ENCODE measurements at places on chromosomes 13 and 19.

- no peak for DNase-seq
Observed at GRCh38 chr13:95499811-95500712, 52.5 kb upstream of the CLDN10 start.

DNA sequence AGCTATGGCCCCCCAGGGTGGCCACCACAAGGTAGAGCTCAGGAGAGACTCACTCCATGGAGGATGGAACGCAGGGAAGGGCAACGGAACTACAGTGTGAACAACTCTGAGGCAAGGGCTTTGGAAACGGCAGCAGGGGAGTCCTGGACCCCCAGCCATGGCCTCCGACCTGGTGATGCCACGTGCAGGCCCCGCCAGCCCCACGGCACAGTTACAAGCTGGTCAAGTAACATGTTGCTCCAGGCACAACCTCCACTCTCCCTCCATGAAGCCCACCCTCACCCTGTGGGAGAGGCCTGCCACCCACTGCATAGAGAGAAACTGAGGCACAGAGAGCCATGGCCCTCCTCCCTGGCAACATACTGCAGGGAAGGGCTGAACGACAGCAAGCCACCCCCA is 9.1 kb upstream of the CERS1 start:
- no peak for DNase-seq

- no peak for DNase-seq
Observed at GRCh38 chr13:109821103-109821502, 34.7 kb upstream of the IRS2 start.

DNA sequence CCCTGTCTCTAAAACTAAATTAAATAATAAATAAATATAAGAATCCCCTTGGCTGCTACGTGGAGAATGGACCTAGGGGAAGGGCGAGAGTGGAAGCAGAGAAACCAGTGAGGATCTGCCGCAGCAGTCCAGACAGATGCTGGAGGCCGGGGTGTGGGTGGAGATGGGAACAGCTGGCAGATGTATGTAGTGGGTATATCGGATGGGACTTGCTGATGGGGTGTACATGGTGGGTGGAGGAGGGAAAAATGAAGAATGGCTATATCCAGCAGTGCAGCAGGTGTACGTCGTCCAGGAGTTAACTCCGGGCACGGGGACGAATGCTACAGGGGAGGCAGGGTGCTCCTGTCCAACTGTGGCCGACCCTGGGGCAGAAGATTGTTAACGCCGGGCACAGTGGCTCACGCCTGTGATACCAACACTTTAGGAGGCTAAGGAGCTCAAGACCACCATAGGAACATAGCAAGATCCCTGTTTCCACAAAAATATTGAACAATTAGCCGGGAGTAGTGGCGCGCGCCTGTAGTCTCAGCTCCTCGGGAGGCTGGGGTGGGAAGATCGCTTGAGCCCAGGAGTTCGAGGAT is 654 bp downstream of the CEP89 start:
- no peak for DNase-seq

DNA sequence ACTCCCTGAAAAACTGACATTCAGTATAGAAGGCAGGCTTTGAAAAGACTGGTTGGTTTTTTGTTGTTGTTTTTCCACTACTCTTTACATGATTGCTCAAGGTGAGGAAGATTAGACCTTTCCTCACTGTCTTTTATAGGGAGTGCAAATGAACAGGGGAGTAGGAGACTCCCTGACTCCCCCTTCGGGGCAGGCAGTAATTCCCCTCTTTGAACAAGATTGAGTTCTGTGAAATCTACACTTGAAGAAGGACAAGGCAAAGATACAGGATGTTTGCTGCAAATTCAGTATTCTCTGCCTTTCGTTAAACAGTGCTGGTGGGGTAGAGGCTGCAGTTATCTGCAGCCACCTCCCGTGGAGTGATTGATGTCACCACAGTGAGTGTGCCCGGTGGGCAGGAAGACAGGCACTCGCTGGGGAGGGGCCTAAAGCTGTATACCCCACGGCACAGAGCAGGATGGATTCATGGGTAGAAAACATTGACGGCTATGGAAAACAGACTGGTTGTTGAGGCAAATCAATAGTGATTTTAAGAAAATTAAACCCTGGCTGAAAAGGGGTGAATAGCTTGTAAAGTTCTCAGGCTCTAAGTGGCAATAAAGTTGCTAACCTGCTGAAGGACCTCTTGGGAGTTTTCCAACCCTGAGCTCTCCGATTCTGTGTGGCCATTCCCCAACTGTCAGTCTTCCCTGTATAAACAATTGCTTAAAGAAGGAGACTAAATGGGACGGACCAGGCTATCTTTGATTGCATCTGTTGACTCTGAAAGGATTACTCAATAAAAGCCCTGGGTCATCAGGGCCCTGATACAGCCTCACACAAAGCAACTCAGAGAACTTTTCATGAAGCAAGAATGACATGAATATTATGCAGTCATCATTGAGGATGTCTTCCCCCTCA is 308.3 kb downstream of the TBC1D4 start:
- no peak for DNase-seq

DNA sequence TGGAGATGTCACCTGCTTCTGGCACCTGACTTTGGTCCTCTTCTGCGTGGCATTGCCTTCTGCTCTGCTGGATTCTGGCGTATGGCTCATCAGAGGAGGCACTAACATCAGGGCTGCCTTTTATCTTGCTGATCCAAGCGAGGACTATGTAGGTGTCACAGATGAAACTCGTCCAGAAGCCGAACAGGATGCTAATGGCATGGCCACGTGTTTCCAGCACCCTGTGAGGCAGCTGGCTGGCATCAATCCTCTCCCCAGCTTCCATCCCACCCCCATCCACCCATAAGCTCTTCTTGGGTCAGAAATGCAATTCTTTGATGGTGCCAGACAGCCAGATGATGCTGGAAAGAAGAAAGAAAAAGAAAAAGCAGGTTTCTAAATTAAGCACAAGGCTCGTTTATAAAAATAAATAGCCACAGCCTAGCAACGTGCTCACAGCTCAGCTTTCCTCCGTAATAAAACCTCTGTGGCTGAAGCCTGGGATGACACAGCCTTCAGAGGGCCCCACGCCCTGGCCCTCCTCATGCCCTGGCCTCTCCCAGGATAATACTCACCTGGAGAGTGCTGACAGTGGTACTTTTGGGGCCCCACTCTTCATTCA is 212.9 kb upstream of the SERP2 start:
- DNase-seq, result no peak

GRCh38 chr19:6224308-6224675 is 55.5 kb downstream of the MLLT1 start:
- no peak for DNase-seq

DNA sequence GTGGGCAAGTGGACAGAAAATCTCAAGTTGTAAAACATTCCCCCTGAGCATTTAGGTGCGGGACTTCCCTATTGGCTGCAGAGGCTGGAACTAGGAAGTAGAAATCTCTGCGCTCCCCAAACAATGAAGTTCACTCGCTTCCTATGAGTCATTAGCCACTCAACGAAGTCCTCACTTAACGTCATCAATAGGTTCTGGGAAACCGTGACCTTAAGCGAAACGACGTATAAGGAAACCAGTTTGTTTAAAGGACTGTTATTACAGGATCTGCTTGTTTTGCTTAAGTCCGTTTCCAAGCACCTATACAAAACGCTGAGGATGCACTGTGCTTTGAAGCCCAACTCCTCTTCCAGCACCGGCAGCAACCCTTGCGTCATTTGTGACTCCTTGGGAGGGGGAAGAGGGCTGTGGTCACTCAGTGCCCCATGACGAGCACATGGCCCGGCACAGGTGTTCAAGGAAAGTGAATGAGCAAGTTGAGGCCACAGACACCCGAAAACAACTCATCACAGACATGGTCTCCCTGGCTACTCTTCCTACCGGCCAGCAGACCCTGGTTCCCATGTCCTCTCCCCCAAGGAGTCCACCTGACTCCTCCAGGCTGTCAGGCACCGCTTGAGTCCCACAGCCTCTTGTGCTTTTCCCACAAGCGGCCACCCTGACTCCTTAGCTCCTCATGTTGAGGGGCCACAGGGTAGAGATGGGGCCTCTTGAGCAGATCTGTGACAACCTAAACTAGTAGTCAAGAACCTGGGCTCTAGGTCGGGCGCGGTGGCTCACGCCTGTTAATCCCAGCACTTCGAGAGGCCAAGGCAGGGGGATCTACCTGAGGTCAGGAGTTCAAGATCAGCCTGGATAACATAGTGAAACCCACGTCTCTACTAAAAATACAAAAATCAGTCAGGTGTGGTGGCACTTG is 4.8 kb downstream of the RPS16 start:
- peak; percentile 67 for DNase-seq

GRCh38 chr13:114268344-114269280 is 12.8 kb upstream of the UPF3A start:
- DNase-seq, result no peak

DNA sequence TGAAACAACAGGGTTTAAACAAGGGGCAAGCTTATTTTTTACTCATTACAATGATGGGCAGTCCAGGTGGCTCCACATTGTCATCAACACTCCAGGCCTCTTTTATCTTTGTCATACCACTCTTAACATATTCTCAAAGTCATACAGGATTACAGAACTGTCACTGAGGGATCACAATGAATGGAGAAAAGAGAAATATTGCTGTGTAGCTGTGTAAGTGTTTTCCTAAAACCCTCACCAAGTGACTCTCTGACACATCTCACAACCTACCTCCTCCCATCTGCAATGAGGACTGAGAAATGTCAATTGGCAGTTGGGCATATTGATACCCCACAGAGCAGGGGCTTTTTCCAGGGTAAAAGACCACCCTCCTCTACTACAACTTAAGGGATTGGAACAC is 562.1 kb downstream of the TBC1D4 start:
- DNase-seq, result no peak

- DNase-seq, result no peak
Observed at GRCh38 chr13:78660495-78660857, 1.5 kb upstream of the OBI1 start.

DNA sequence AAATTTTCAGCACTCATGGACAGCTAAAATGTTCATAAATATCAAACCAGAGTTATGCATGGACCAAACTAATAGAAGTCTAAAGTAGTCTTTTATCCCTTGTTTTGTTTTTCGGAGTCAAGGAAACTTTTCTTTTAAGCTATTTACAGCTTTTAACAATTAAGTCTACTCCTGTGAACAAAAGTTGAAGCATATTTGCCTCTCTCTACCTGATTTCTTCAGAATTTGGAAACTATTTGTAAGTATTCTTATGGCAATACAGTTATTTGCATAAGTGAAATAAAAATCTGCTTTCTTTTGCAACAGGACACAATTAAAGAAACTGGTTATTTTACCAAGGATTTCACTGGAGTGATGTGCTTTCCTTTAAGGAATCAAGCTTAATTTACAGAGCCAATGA is 47.1 kb upstream of the ANKRD10 start:
- DNase-seq, result no peak

- DNase-seq, result no peak
Observed at GRCh38 chr19:49271080-49271753, 53.8 kb downstream of the SLC6A16 start.

DNA sequence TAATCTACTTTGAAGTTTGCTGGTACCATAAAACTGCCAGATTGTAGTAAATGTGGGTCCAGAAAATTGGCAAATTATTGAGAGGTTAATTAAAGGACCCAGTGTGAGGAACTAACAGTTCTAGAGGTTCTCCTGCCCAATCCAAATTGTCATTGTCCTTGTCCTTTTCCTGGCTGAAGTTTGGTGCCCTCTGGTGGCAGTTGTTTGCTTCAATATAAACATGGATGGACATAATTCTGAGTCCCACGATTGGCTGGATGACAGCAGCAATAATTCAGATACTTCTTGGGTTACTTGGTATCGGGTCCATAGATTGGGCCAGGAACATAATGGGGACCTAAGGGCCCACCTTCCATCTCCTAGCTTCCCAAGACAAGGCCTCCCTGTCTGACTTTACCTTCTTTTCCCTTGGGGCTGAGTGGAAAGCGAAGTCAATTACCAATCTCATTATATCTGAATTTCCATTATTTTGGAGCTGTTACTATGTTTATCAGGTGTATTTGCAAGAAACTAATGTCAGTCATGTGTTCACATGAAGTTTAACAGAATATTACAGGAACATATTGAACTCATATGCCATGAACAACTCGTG is 33.8 kb upstream of the GARRE1 start:
- DNase-seq, result peak; percentile 14

DNA sequence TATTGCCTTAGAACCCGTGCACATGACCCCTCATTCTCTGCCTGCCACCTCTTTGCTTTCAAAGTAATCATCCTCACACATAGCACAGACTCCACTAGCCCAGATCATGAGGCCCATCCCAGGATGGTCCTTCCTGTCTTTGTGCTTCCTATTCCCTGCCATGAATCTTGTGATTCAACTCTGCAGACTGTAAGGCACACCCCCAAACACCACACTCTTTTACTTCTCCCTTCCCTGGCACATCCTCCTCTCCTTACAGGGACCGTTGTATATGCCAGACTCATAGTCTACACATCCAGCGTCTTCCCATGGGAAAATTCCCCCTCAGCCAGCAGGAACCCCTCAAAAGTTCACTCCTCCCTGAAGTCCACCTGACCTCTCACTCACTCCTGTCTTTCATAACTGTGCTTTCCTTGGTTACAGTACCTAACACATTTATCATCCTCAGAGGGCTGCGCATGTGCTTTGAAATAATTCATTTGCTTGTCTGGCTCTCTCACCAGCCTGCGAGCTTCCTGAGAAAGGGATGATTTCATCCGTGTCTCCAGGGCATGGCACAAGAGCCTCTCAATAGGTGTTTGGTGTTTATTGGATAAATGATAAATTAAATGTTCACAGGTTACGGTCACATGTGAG is 26.8 kb upstream of the LRCH1 start:
- no peak for DNase-seq

DNA sequence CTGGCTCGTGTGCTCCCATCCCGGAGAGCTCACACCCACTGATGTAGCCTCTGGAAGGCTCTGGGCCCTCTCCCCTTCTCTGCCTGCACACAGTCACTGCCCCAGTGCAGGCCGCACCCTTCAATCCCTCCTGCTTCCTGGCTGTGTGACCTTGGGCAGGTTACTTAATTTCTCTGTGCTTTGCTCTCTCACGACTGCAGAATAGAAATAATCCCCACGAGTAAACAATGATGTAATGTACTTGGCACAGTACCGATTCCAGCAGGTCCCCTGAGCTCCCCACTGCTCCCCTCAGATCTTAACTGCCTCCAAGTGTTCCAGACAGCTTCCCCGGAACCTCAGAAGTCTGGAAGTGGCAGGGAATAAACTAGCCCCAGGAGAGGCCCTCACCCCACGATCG is 16.1 kb downstream of the LIG1 start:
- DNase-seq, result no peak

DNA sequence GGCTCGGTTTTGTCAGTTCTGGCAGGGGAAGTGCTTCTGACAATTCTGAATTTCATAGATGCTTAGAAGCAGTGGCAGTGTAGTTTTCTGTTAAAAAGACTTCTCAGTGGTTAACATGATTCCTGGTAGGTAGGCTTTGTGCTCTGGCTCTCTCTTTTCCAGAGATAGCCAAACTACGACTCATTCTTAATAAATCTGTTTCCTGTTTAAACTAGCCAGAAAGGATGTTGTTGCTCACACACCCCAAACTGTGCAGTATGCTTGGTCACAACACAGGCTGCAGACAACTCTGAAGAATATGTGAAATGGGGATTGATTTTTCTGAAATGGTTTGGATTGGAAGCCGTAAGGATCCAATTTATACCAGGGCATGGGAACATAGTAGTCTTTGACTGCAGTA is 711.5 kb downstream of the PCDH17 start:
- DNase-seq, result no peak
